ENCODE measurements at places on chromosomes 2 and 18.

DNA sequence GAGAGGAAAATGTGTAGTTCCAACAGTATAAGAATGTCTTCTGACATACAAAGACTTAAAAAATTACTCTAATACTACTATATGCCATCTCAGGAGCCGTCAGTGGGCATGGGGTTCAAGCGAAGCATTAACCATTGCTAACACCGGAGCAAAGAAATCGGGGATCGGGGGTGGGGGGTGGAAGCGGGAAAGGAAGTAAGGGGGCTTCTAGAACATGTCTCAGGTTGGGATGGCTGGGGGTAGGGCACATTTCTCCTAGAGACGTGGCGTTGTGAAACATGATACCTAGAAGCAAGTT, 702 bp downstream of the LMAN1 start:
- no peak for DNase-seq

DNA sequence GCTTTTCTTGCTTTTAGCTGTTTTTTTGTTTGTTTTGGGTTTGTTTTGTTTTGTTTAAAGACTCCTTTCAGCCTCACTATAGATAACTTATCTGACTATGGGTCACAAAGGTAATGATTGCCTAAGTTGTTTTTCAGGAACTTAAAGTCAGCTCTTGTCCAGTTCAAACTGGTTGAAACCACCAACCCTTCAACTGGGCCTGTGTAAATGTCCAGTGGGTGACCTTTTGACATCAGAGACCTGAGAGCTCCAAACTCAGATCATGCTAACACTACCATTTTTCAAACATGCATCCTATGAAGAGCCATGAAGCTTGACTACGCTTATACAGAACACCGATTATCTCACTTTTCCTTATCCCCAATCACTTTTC, 144.6 kb upstream of the RMP24 start:
- no peak for DNase-seq

DNA sequence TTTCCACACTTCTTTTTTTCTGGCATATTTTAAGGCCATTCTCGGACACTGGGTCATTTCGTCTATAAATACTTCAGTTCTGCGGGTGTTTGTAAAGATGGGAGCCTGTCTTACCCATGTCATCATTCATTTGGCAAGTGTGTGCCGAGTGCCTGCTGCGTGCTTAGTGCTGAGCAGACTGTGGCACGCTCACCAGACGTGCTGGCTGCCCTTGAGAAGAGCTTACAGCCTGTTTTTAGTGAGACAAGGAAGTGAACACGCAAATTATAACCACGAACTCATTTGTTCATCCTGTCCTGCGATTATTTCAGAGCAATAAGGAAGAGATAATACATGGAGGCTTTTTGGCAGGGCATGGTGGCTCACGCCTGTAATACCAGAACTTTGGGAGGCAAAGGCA, 10.4 kb upstream of the STON1 start:
- no peak for DNase-seq

- no peak for DNase-seq
Measured at GRCh38 chr2:178845566-178846457, 38.6 kb upstream of the TTN start.

- DNase-seq: peak; percentile 18
Measured at GRCh38 chr18:74896390-74896991, 298.8 kb downstream of the ZNF407 start.
